ENCODE measurements at places on chromosomes 5 and 9.

GRCh38 chr5:146345578-146346366, 7.1 kb downstream of the POU4F3 start:
- no peak for DNase-seq

DNA sequence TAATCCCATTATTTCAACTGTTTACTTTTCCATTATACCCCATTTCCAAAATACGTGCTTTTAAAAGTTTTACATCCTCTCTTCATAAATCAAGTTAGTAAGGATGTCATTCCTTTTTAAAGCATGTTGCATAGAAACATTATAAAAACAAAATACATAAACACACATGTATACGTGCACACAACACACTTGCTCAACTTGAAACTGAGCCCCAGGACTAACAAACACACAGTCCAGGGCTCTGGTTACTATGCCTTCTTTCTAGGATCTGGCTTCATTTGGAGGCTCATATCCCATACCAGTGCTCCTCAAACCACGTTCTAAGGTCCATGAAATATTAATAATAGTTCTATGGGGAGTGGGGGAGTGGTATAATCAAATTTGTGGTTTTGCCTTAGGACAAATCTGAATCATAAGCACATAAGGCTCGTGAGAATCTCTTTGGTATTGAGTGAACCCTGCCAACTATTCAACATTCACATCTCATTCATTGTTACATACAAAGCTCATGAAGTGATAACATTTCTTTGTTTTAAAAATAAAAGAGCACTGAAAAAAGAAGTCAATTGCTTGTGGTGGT, 55.2 kb downstream of the NFIB start:
- no peak for DNase-seq

DNA sequence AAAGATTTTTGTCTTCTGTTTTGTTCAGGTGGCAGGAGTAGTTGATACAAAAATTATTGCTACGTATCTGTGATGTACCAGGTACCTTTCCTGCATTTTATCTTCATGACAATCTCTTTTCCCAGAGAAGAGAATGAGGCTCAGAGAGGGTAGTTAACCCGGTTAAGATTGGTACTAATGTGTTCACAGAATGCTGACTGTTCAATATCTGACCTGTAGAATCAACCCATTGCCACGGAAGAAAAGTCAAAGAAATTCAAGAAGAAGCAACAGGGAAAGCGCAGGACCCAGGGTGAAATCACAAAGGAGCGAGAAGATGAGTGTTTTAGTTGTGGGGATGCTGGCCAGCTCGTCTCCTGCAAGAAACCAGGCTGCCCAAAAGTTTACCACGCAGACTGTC, 11.8 kb downstream of the RAB24 start:
- no peak for DNase-seq

DNA sequence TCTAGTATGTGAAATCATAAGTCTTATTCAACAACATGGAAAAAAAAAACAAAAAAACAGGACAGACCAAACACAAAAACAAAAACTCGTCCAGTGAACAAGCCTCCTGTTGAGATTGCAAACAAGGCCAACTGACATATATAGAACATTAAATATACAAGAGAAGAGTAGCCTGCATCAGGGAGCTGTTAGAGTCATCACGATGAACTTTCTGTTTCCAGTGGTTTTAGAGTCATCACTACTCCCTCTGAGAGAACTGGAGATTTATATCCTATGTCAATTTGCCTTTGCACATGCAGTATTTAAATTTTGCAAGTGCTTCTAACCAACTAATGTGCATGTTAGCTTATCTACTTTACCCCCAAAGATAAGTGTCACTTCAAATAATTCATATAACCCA, 9.9 kb downstream of the SNCAIP start:
- DNase-seq, result no peak

- no peak for DNase-seq
These were observed 437.6 kb downstream of the KIF4B start for GRCh38 chr5:155451106-155451505.

- DNase-seq, result no peak
These were observed 8.0 kb downstream of the PDGFRB start for GRCh38 chr5:150147670-150148069.

GRCh38 chr5:61817472-61818326, 485.6 kb downstream of the ZSWIM6 start:
- DNase-seq, result no peak

- no peak for DNase-seq
These were observed 27.1 kb upstream of the SEMA4D start for GRCh38 chr9:89524963-89525362.

GRCh38 chr5:157509587-157509986, 49.6 kb downstream of the NIPAL4 start:
- no peak for DNase-seq

- no peak for DNase-seq
These were observed 165.2 kb upstream of the MSX2 start for GRCh38 chr5:174559141-174559540.

- no peak for DNase-seq
These were observed 73.4 kb upstream of the FOXE1 start for GRCh38 chr9:97779608-97780007.

- no peak for DNase-seq
These were observed 63.9 kb downstream of the ADAMTS12 start for GRCh38 chr5:33827885-33828284.

DNA sequence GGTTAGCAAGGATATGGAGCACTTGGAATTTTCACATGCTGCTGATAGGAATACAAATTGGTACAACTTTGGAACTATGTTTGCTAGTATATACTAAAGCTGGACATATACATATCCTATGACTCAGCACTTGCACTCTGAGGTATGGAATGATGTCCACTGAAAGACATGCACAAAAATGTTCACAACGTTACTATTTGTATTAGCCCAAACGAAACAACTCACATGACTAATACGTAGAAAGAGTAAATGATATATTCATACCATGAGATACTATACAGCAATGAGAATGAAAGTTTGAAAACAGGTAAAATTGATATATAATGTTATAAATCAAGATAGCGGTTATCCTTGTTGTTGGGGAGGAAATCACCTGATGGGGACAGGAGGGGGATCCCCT, 45.5 kb upstream of the CDC42SE2 start:
- DNase-seq, result no peak

DNA sequence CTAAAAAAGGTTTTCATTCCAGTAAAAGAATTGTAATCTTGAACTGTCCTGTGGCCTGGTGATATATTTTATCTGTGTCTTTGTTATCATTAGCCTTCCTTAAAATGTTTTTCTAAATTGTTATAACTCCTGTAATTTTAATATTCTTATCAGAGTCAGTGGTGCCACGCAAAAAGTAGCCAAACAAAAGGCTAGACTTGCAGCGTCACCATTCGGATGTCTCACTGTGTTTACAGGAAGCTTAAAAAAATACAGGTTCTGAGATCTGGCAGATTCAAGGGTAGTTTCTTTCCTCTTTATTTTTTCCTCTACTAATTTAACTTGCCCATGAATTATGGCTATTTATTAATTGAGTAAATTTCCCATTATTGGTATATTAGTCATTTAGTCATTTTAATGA, 362.3 kb downstream of the MAT2B start:
- DNase-seq, result no peak

Measured in activated gamma-delta T cell treated with Interleukin-2 at 50 U/mL for 16 hours (primary cell).